ENCODE measurements at places on chromosomes 7 and 10.

DNA sequence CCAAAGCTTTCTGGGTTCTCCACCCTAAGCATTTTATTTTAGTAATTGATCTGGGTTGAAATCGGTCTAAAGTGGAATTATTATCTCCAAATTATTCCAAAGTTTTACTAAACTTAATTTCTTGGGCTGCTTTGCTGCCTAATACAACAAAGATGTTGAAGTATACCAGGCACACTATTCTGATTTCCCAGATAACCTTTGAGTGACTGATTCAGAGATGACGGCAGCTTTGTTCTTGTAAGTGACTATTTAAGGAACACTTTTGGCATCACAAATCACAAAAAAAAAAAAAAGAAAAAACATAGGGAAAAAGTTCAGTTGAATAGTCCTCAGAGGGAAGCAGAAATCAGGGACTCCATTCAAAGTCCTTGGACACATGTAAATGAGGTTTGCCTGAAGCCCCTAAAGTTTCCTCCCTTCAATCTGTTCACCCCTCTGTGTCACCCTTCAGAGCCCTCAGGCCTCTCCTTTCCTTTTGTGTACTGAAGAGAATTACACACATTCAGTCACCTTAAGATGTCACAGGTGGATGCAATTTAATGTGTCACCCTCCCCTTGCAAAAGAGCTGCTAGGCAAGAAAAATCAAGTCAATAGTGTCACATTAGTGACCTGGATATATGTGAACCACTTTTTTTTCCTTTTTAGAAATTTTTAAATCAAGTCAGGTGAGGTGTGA, 81.5 kb downstream of the RTKN2 start:
- no peak for DNase-seq

GRCh38 chr7:22723181-22723601, 3.8 kb upstream of the IL6 start:
- no peak for DNase-seq

- DNase-seq = no peak
Observed at GRCh38 chr7:16357921-16358320, 63.4 kb downstream of the CRPPA start.

DNA sequence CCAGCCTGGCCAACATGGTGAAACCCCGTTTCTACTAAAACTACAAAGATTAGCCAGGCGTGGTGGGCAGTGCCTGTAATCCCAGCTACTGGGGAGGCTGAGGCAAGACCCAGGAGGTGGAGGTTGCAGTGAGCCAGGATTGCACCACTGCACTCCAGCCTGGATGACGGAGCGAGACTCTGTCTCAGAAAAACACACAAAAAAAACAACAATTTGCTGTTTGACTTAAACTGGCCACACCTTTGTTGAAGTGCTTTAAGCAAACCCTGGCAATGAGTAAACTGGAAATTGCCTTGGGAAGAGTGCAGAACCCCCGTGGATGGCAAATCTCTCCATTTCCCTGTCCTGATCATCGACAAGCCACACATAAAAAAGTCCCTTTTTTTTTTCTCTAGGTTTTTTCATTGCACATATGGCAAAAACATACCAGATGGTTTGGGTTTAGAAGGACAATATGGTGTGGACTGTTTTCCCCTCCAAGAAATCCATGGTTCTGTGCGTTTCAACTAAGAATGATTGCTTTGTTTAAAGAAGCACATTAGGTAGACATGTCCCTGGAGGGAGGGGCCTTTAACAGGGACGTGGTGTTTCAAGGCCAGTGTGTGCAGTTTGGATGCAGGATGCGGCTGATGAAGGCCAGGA, 76.9 kb downstream of the NRP1 start:
- no peak for DNase-seq

DNA sequence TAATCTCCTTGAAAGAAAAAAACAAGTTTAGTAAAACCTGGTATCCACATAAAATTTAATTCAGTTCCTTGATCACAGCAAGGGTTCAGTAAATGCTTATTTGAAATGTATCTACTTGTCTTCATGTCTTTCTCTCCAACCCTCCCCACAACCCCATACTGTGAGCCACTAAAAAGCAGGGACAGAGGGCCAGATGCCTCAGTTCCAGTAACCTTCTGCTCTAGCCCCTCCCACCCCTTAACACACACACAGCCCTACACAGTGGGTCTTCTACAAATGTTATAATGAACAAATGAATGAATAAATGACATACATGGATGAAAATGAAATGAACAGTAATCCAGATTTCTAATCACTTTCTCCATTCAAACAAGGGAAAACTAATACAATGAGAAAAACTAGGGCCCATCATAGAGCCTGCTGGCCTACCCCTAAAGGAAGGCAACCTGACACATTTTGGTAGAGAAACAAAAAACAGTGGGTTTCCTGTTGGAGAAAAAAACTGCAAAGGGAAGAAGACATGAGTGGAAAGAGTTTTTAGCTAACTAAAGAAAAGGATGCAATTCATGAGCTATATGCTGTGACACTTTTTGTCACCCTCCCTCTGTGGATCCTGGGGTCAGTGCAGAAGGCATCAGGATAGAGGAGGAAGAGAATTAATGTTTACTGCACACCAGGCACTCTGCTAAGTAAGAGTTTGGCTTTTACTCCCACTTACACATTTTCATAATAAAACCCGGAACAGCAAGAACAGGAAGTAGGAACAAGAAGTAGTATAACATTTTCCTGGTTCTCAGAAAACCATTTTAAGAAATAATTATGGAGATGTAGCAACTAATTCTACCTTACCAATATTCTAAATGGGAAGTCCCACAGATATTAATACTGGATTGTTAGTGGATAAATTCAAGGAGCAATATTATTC, 38.1 kb downstream of the ELMO1 start:
- no peak for DNase-seq

GRCh38 chr10:20623546-20623945, 273.6 kb downstream of the NEBL start:
- DNase-seq = no peak

DNA sequence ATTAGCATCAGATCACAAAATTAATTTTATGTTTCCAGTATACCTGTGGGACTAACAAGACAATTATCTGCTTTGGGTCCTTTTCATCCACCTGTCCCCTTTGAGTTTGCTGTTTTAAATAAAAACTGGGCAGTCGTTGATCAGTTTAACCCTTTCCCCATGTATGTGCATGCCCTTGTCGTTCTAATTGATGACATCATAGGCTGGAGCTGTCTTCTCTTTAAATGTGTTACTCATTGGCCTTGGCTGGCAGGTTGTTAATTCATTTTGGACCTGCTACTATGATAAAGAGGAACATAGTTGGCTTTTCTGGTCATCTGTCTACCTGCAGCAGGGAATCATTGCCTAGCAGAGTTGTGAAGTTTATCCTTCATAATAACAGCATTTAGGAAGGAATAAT, 53.8 kb downstream of the TASOR2 start:
- no peak for DNase-seq

- no peak for DNase-seq
Observed at GRCh38 chr7:154977250-154977649, 25.7 kb downstream of the PAXIP1 start.

DNA sequence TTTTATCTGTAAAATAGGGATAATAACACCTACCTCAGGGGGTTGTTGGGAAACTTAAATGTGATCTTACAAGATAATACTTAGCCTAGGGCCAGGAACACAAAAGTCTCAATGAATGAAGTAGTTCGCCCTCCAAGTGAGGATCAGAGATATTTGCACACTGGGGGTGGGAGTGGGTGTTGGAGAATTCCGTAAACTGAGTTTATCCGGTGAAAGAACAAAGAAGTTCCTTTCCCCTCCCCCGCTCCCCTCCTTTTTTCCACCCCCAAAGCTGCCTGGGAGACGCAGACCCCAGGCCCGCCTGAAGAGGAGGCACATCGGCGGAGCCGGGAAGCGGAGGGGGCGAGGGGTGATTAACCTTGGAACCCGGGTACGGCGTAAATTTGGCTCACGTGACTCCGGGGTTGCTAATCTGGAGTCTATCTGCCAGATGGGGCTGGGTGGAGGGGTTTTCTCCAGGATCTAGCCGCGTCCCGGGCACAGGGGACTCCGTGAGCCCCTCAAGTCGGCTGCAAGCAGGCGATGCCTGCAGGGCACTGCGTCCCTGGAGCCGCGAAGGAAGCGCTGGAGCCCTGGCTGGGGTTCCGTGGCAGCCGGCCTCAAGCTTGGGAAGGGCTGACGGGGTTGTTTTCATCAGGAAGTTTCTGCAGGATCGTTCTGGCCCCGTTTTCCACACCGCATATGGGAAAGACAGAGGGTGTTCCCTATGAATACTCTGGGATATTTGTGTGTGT, 1.4 kb upstream of the PODXL start:
- DNase-seq = no peak

GRCh38 chr7:9691286-9691685, 1257.9 kb downstream of the NXPH1 start:
- no peak for DNase-seq

DNA sequence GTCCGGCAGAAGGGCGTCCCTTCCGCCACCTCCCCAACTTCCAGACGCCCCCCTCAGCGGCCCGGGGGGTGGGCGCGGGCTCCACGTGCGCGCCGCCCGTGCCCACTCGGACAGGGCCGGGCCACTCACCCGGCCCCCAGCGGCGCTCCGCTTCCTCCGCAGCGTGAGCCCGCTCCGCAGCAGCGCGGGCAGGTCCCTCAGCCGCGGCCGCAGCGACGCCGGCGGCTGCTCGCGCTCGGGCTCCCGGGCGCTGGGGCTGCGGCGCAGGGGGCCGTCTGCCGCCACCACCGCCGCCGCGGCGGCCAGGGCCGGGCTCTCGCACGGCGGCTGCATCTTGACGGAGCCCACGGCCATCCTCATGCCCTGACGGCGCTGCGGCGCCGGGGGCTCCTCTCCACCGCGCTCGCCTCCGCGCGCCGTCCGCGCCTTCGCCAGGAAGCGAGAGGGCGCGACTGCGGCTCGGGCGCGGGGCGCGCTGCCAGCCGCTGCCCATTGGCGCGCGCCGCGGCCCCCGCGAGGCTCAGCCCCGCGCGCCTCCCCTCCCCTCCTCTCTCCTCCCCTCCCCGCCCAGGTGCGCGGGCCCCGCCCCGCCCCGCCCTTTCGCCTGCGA, at the start of gene RAPGEF5:
Gene RAPGEF5, minus strand, starts transcription at position 454 of the 610 bp plus-strand sequence. Its CDS starts 94 bp downstream, at position 360.
- no peak for DNase-seq
